ENCODE measurements at places on chromosomes 7 and 10.

DNA sequence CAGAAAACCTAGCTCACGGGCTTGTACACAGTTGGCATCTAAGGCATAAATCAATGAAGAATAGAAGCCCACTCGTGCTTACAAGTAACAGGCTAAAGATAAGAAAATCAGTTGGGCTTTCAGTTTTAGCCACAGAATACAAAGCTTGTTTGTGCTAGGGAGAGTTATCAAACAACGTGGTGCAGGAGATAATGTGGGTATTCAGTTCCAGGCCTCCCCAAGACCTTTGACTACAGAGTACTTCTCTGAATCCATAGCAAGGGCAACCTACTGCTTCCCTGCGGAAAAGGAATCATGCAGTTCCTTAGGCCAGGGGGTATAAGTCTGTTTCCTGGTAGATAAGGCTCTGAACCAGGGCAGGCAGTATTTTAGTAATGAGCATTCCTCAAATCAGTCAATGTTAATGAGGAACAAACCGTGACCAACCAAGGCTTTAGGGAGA lies 219.5 kb upstream of the CSTF2T start:
- DNase-seq: no peak

GRCh38 chr7:40760987-40761386 lies 626.2 kb downstream of the SUGCT start:
- no peak for DNase-seq

GRCh38 chr7:42453931-42454361 lies 216.9 kb upstream of the GLI3 start:
- DNase-seq: no peak

- DNase-seq: no peak
Observed at GRCh38 chr10:3043512-3044368, 23.6 kb upstream of the PFKP start.

- no peak for DNase-seq
Observed at GRCh38 chr10:14665304-14665703, 109.4 kb downstream of the FAM107B start.

- DNase-seq: no peak
Observed at GRCh38 chr7:157979636-157980340, 607.8 kb downstream of the PTPRN2 start.

GRCh38 chr10:119364645-119365600 lies 157.6 kb downstream of the GRK5 start:
- DNase-seq: no peak

GRCh38 chr10:132666705-132667341 lies 119.1 kb downstream of the NKX6-2 start:
- DNase-seq: no peak

GRCh38 chr7:137484326-137484725 lies 140.8 kb upstream of the PTN start:
- no peak for DNase-seq

DNA sequence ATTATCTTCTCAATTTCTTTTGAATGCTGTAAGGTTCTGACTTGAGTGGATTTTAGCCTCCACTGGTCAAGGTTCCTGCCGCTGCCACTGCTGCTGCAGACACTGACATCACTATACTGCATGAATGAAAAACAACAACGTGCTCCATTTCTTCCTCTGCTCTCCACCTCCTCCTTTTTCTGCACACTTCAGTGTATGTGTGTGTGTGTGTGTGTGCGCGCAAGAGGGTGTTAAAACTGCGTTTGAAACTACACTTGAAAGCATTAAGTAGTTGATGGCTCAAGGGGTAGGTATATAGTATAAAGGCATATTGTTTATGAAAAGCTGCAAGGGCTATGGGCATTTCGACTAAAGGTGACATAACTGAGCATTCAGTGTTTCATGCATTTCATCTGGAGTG lies 3.5 kb downstream of the GLCCI1 start:
- DNase-seq: no peak

GRCh38 chr7:49790209-49790608 lies 16.8 kb downstream of the VWC2 start:
- no peak for DNase-seq

- no peak for DNase-seq
Observed at GRCh38 chr10:23405540-23405939, 33.3 kb upstream of the OTUD1 start.

DNA sequence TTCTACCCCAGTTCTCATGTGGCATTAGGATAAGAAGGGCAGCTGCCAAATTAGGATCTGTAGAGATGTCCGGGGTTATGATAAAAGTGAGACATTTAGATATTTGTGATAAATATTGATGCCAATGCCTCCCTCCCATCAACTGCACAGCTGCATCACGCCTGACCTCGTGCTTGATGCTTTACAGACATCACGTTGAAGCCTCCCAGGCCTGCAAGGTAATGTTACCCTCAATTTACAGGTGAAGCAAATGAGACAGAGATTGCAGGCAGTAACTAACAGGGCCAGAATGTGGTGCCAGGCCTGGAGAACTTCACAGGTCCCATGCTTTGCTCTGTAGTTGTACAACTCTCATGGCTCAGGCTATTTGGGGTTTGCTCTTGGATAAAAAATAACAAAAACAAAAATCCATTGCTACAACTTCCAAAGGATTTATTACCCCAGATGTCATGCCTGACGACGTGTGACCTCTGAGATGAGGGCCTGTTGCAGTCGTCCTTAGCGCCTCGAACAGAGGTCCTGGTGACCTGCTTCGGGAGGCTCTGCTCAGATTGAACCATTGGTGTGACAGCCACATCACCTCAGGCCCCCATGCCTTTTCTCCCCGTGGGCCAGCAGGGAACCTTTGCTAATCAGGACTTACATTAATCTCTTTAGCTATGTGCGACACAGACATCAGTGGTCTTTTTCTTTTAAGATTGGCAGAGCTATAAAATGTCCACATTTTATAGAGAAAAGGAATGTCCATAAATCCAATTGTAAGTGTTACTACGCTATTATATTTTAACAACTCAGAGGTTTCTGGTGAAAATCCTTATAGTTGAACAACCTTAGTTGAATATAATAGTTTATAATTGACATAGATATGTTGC lies 169.3 kb downstream of the ADAM12 start:
- DNase-seq: no peak

DNA sequence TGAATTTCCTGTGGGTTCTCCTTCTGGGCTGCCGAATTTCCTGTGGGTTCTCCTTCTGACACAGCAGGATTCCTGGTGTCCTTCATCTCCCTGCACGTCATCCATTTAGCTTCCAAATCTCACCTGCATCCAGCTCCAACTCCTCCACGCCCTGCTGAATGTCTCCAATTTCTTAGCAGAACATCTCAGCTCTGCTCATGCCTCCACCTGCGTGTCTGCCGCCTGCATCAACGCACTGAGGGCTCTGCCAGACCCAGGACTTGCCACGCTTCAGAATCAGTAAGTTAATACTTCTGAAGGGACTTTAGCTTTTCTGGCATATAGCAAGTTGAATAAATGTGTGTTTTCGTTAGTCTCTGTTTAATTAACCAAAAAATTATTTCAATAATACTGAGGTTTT lies 31.1 kb upstream of the VIPR2 start:
- no peak for DNase-seq

DNA sequence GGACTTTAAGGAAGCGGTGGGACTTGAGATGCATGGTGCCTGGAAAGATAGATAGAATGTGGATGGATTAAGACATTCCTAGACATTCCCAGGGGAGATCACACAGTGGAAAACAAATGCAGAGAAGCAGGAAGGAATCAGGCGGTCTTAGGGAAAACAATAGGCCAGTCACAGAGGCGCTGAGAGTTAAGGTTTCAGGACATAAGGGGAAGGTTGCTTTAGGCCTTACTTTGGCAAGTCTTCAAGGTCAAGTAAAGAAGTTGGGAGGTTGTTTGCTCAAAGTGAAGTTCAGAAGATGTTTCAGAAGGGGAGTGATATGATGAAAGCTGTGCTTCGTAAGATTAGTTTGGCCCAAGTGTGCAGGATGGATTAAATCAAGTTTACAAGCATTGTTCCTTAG lies 109.4 kb downstream of the SUGCT start:
- no peak for DNase-seq

DNA sequence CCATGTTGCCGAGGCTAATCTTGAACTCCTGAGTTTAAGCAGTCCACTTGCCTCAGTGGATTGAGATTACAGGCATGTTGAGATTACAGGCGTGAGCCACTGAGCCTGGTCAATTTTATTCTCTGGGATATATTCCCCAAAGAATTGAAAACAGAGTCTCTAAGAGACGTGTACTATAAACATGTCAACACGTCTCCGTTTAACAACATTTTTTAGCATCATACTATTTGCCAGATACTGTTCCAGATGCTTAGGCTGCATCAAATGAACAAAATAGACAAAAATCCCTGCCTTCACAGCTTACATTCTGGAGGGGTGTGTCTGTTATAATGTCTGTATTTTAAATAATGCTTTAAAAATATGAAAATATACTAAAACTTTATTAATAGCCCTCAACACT lies 54.1 kb upstream of the PRKG1 start:
- DNase-seq: no peak

DNA sequence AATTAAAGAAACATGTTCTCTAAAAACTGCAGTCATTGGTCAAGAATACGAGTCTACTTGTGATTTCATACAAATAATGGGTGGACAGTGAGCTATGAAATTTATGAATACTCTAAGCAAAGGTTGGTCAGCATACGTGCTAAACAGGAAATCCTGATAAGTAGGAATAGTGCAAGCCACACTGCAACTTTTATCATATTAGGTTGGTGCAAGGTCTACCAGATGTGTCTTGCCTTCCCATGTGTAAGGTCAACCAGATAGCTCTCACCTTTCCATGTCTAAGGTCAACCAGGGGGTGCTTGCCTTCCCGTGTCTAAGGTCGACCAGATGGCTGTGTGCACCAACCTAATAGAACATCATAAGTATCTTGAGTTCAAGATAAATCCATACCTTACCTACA lies 2.0 kb upstream of the ITGB1 start:
- no peak for DNase-seq

DNA sequence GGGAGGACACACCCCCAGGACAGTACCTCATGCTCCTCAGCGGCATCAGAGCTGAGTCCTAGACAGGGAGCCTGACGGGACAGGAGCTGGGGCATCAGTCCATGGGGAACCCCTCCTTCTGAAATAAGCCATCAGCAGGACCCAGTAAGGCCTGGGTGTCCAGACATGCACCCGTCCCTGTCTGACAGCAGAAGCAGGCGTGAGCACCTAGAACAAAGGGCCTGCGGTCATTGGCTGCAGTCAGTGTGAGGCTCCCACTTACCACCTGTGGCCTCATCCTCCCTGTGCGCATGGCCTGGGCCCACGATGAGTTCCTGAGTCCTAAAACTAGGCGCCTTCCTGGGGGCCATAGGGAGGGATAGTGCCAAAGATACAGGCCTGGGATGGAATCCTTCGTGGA lies 484.7 kb downstream of the PTPRN2 start:
- no peak for DNase-seq

- DNase-seq: no peak
Observed at GRCh38 chr10:69130251-69130650, 6.3 kb downstream of the VPS26A start.

DNA sequence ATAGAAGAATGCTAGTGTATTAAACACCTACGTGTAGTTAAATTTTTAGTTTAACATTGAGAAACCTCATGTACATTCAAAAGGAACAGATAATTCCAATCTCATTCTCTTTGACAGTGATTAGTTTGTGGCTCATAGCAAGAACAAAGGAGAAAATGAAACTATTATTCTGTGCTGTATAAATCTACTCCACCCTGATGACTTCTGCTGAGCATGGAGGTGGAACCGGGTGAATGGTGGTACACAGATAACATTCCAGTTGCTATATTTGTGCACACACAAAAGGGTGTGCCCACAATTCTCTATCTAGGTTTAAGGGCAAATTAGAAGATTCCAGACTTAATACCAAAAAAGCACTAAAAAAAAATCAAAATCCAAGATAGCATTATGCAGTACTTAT lies 17.0 kb upstream of the RALA start:
- DNase-seq: no peak

DNA sequence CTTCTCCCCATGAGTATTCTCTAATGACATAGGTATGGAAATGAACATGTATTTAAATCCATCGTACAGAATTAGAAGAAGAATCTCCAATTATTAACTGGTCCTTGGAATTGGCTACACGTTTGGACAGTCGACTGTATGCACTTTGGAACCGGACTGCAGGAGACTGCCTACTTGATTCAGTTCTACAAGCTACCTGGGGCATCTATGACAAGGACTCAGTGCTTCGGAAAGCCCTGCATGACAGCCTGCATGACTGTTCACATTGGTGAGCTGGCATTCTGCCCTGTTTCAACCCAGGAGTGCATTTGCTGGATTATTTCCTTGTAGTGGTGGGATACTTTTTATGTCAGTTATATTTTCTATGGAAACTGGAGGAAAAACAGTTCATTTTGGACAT lies 32.2 kb downstream of the ZRANB1 start:
- DNase-seq: no peak

GRCh38 chr10:120432209-120432608 lies 24.8 kb upstream of the PLPP4 start:
- no peak for DNase-seq

- DNase-seq: no peak
Observed at GRCh38 chr10:131387018-131387529, 75.6 kb upstream of the TCERG1L start.

- no peak for DNase-seq
Observed at GRCh38 chr10:113692271-113692670, 12.6 kb downstream of the CASP7 start.

GRCh38 chr10:62037166-62037831 lies 135.8 kb downstream of the ARID5B start:
- no peak for DNase-seq

All from GM06990 (cell line).